IMR-90 (cell line): ENCODE measurements at places on chromosomes 16 and 17. TPM values are rescaled to one million over a fixed set of nuclear protein-coding genes. Genes with fewer than 3 reads are reported as not detected.

DNA sequence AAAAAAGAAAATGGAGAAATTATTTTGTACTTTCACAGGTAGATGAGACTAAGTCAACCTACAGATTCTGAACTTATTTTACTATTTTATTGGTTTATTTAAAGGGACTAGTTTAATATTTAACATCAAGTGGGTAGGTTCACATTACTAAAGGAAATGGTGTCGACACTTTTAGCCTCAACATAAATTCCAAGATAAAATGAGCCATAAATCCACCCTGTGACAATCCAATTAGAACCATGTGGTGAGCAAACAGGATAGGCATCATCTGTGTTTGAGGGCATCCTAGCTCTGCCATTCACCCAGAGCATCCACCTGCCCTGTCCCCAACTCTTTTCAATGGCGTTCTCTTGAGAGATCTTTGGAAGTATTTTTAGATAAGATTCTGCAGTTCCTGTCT lies 92.8 kb upstream of the PMFBP1 start:
- DNase-seq = no peak

- DNase-seq = no peak
Measured at GRCh38 chr17:29197516-29198272, 17.5 kb upstream of the MYO18A start.

Gene KRT32
- total RNA-seq = not detected in 2 replicates

- DNase-seq = peak; percentile 55
Measured at GRCh38 chr16:55944377-55944802, 69.2 kb upstream of the CES5A start.

DNA sequence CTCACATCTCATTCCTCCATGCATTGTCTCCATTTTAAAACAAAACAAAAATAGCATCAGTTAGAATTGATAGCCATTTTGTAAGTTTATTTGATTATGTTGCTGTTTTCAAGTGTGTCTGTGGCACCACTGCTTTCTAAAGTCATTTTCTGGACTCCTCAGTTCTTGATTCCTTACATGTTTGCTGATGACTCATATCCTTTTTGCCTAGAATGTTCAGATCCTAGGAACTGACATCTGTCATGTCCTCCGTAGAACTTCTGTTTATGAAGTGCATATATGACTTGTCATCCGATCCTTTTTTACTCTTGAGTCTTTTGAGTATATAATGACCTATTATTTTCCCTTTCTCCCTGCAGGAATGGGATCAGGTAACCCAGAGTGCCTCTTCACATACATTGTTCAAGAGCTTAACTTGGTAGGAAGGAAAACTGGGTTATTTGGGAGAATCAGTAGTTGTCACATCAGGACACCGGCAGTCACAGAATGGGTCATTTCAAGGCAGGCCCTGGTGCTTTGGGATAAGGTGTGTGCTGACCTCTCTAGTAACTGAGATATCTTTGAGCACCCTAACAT lies 69.2 kb downstream of the MAP2K4 start:
- DNase-seq = peak; percentile 83

GRCh38 chr16:66435896-66436295 lies 8.8 kb downstream of the BEAN1 start:
- no peak for DNase-seq

Gene TMEM132E
- not detected in 2 replicates for total RNA-seq

Gene CLUH
- 12.5 and 12.9 TPM in 2 replicates for total RNA-seq

- DNase-seq = no peak
Measured at GRCh38 chr16:85556456-85557082, 56.6 kb upstream of the GSE1 start.

- DNase-seq = peak; percentile 65
Measured at GRCh38 chr16:54171626-54172537, 114.7 kb downstream of the IRX3 start.

Gene FGF11
- total RNA-seq = 0.18 and 0.28 TPM in 2 replicates

- DNase-seq = no peak
Measured at GRCh38 chr17:7184091-7184488, 4.9 kb upstream of the ASGR1 start.

GRCh38 chr16:17431968-17432625 lies 38.7 kb downstream of the XYLT1 start:
- DNase-seq = no peak

Gene CACNG1
- total RNA-seq = not detected in 2 replicates

DNA sequence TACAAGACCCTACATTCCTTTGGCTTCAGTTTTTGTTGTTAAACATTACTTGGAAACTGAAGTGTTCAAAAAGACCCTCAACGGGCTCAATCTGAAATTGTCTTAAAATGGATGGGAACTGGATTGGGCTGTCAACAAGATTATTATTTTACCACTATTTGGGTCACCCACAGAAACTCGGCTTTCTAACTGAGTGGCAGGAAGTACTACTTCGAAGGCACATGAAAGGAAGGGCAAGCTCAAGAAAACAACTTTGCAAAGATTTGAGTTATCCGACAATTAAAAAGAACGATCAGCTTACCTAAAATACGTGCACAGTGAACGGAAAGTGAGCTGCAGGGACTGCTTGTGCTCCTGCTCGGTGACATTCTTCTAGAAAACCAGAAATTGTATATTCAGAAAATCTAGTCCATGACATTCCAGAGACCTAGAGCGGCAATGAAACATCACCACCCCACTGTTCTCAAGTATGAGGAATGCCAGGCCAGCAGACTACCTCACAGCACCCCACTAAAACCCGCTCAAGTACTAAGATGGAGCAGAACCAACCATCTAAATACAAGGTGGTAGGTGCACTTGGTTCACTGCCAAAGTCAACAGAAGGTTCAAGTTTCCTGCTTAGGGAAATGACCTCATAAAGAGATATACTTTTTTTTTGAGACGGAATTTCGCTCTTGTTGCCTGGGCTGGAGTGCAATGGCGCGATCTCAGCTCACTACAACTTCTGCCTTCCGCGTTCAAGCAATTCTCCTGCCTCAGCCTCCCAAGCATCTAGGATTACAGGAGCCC lies 60.5 kb downstream of the ZZEF1 start:
- no peak for DNase-seq

Gene SPNS3
- total RNA-seq = 0.18 TPM in 1 of 2 replicates, not detected in the other

Gene GLTPD2
- total RNA-seq = not detected in 2 replicates

GRCh38 chr16:66427036-66427860 lies at the start of gene BEAN1:
Gene BEAN1, plus strand, starts transcription at chr16:66427295. Its CDS starts 10,382 bp downstream, at chr16:66437677.
- no peak for DNase-seq

GRCh38 chr17:75138519-75138918 lies 7.0 kb upstream of the NT5C start:
- peak; percentile 37 for DNase-seq

Gene TEX19
- total RNA-seq = under 0.01 and 0.28 TPM in 2 replicates

- no peak for DNase-seq
Measured at GRCh38 chr16:84000989-84001642, 33.1 kb downstream of the NECAB2 start.

DNA sequence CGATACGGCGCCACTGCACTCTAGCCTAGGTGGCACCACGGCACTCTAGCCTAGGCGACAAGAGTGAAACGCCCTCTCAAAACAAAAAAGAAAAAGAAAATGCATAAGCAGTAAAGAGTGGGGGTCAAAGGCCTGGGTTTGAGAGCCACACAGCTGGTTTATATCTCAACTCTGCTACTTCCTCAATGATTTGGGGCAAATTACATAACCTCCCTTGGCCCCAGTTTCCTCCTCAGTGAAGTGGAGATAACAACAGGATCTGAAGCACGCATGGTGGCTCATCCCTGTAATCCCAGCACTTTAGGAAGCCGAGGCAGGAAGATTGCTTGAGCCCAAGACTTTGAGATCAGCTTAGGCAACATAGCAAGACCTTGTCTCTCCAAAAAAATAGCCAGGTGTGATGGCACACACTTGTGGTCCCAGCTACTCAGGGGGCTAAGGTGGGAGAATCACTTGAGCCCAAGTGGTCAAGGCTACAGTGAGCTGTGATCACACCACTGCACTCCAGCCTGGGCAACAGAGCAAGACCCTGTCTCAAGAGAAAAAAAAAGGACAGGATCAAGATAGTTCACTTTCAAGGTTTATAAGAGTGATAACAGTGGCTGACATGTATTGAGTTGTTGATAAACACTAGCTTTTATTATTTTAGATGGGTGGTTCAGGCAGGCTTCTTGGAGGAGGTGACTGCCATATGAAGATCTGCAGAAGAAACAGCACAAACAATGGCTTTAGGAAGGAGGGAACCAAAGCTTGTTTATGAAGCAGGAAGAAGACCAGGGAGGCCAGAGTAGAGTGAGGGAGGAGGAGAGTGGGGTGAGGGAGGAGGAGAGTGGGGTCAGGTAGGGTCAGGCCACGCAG lies 8.5 kb upstream of the COG1 start:
- no peak for DNase-seq

- DNase-seq = peak; percentile 33
Measured at GRCh38 chr16:1772362-1772907, at the start of gene EME2. Gene EME2, plus strand, starts transcription at chr16:1772810. Its CDS starts 418 bp downstream, at chr16:1773228.

DNA sequence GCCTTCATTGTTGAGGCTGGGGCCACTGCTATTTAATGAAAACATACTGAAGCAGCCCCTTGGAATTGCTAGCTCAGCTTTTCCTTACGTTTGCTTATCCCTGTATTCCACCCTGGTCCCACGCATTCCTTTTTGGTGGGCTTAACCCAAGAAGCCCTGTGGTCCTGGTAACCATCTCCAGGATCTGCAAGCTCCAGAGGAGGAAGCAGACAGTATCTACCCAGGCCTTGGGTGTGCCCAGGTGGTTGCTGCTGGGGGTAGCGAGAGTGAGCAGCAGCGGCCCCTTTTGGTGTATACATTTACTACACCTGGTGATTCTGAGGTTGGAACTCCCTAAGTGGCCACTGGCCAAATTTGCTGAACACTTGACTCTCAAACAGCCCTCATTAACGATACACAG lies 97.7 kb downstream of the CBLN1 start:
- DNase-seq = no peak

- DNase-seq = no peak
Measured at GRCh38 chr16:35725949-35726348, 2266.5 kb downstream of the TP53TG3F start.

Gene UBALD1
- 1.3 and 1.9 TPM in 2 replicates for total RNA-seq
